ENCODE measurements at places on chromosomes 12 and 14.

DNA sequence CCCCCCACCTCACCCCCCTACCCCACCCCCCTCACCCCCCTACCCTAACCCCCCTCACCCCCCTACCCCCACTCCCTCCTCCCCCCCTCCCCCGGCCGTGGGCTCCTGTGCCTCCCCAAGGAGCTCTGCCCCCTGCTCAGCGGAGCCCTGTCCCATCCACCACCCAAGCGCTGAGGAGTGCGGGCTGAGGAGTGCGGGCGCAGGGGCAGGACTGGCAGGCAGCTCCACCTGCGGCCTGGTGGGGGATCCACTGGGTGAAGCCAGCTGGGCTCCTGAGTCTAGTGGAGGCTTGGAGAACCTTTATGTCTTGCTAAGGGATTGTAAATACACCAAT lies 2.3 kb upstream of the JPH4 start:
- DNase-seq: no peak

- DNase-seq: no peak
Measured at GRCh38 chr12:66189889-66190288, 875 bp downstream of the IRAK3 start.

- DNase-seq: no peak
Measured at GRCh38 chr14:50775357-50775756, 55.6 kb downstream of the NIN start.

GRCh38 chr14:22213120-22213519 lies 375.9 kb downstream of the DAD1 start:
- DNase-seq: peak; percentile 26

DNA sequence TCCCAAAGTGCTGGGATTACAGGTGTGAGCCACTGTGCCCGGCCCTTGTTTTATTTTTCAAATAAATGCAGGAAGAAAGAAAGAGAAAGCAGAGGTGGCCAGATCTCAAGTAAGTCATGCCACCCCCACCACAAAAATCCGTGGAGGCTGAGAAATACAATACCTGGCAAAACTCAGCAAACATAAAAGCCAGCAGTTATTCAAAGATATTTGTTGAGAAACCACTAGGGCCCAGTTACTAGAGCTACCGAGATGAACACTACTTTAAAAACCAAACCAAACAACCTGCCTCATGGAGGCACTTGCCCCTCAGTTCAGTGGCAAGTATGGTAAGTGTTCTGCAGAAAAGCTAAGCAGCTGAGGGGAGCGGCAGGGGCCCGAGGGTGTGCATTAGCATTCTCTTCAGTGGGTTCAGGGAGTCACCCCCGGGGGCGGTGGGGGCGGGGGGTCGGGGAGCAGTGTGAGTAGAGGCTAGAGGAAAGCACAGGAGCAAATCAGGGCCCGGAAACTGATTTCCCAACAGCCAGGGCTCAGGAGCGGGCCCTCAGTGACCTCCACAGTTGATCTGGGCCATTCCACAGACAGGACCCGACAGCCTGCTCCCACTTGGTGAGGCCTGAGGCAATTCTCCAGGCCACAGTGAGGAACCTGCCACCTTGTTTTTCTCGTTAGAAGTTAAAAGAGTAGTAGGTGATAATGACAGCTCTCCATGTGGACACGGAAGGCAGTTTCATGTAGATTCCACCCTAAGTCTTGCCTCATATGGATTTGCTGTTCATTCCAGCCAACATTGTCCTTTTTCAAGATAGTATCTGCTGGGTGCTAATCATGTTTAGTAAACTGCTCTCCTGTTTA lies 8.6 kb downstream of the EVL start:
- DNase-seq: no peak

DNA sequence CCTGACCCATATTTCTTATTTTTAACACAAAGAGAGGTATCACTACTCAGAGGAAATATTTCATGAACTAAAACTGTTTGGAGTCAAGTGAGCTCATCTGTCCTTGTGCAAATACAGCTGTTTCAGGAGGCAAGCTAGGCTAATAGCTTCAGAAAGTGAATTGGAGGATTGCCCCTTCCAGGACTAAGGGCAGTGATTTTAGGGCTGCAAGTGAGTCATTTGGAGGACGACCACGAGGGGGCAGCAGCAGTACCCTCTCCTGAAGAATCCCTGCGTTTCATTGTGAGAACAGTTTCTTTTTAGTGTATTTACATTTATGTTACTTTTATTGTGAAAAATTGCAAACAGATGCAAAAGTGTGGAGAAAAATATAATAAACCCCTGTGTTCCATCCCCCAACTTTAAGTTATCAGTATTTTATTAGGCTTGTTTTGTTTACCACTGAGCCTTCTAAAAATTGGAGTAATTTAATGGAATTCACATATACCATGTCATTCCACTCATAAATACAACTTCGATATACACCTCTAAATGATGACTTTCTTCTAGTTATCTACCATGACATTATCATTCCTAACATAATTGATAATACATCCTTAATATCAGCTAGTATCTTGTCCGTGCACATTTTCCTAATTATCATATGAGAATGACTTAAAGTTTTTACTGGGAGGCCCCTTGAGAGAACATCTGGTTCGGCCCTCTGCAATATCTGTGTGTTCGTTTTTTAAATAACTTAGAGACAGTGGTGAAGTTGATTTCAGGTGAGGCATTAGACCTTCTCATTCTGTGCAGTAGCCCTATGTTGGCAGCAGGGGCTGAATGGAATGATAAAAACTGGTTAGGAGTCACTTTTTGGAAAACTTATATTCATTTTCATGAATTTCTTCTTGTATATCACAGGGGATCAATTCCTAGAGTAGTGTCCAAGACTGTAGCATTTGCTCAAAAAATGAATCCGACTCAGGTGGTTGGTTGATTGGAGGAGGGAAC lies 13.7 kb downstream of the FOXJ2 start:
- DNase-seq: peak; percentile 44

DNA sequence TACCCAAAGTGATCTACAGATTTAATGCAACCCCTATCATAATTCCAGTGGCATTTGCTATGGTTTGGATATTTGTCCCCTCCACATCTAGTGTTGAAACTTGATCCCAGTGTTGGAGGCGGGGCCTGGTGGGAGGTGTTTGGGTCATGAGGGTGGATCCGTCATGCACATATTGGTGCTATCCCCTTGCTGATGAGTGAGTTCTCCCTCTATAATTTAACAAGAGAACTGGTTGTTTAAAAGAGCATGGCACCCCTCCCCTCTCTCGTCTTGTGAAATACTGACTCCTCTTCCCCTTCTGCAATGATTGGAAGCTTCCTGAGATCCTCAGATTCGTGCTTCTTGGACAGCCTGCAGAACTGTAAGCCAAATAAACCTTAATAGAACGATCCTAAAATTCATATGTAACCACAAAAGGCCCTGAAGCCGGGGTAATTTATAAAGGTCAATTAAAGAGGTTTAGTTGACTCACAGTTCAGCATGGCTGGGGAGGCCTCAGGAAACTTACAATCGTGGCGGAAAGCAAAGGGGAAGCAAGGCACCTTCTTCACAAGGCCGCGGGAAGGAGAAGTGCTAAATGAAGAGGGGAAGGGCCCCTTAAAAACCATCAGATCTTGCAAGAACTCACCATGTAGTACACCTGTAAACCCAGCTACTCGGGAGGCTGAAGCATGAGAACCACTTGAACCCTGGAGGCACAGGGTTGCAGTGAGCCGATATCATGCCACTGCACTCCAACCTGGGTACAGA lies 41.2 kb downstream of the SLC39A9 start:
- DNase-seq: no peak

DNA sequence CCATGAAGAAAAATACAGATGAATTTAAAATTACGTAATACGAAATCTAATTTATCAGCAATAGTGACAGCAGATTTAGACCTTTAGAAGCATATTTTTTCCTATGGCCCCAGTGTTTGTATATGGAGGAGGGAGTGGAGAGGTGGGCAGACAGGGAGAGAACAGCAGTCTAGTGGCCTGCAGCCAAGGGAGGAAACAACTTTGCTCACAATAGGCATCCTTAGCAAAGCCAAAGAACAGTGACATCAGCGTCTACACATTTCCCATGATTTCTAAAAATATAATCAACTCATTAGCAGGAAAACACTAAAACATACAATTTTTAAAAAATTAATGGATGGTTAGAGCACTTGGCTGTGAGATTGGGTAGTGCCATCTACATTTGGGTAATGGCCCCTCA lies 622.6 kb upstream of the ATP2B1 start:
- DNase-seq: no peak

GRCh38 chr14:31024577-31025366 lies 677 bp upstream of the AP4S1 start:
- no peak for DNase-seq

DNA sequence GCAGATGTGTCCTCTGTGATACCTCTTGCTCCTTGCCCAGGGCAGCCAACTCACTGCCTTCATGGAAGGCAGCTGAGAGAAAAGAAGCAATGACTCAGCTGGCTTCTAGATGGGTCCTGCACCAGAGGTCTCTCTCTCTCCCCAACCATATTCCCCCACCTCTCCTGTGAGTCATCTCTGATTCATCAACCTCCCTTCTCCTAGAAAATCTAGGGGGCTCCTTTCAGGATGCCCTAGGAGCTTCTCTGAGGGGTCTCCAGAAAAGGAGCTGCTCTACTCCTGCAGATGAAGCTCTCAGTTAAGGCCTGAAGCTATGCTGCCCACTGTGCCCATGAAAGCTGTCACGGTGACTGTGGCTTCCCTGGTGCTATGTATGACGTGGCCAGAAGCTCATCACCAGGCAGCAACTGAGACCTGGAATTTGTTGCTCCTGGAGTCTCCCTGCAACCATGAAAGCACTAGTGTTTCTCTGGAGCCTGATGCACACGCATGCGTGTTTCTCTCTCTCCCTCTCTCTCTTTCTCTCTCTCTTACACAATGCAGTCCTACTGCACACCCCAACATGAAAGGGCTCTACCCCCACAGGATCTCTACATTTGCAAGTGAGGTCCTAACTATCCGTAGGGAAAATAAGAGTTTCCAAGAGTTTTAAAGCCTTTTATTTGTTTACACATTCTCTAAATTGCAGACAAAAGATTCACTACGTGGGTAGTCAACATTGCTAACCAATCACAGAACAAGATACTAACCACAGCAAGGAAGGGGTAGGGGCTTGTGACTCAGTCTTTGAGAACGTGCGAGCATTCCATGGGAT lies 285.3 kb downstream of the DPF3 start:
- DNase-seq: no peak

Data from large intestine (tissue), 12 donors.